Sciatic nerve (tissue), 2 donors: ENCODE measurements at places on chromosomes 2 and 18. TPM values are rescaled to one million over a fixed set of nuclear protein-coding genes. Genes with fewer than 3 reads are reported as not detected.

- no peak for DNase-seq
Measured at GRCh38 chr2:45040786-45041185, 31.5 kb upstream of the SIX2 start.

- no peak for DNase-seq
Measured at GRCh38 chr18:37297106-37297505, 268.5 kb downstream of the CELF4 start.

GRCh38 chr2:228987441-228988155 is 283.5 kb downstream of the PID1 start:
- no peak for DNase-seq

DNA sequence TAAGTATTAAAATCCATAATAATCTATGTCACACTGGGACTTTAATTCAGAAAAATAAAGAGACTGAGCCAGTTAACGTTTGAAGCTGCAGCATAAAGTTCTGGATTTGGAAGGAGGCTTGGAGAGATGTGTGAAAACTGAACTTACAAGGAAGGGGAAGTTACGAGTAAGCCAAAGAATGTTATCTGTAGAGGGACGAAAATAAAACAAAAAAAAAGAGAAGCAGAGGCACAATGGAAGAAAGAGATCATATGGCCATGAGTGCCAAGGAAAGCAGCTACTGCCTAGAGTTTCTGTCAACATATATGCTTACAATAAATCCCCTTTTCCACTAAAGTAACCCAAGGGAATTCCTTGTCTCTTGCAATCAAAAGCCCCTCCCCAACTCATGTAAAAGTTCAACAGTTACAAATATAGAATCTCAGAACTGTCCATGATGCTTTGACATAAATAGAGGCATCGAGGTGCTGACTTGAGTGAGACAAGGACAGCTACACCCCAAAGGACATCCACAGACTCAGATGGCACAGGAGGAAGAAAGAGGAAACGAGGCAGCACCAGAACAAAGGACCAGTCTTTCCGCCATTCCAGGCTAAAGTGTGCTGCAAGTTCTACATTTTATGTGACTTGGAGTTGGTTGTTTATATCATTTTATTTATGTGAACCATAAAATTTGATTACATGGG is 16.1 kb upstream of the ARL5A start:
- DNase-seq: no peak

DNA sequence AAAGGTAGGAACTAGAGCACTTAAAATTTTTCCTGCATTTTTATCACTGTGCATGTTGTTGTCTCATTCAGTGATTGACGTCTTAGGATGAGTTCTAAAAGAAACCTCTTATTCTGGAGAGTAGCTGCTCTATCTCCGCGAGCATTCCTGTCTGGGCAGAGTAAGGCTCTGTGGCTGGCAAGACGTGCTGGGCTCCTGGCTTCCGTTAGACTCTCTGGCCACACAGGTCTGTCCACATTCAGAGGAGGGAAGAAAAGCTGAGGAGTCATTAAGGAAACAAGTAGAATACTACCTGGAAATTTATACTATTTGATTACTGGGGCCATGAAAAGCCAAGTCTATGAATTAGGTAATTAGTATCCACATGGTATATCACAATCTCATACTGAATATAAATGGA is 138.0 kb upstream of the DNMT3A start:
- DNase-seq: no peak

GRCh38 chr2:81136296-81136695 is 831.7 kb upstream of the LRRTM1 start:
- DNase-seq: no peak

DNA sequence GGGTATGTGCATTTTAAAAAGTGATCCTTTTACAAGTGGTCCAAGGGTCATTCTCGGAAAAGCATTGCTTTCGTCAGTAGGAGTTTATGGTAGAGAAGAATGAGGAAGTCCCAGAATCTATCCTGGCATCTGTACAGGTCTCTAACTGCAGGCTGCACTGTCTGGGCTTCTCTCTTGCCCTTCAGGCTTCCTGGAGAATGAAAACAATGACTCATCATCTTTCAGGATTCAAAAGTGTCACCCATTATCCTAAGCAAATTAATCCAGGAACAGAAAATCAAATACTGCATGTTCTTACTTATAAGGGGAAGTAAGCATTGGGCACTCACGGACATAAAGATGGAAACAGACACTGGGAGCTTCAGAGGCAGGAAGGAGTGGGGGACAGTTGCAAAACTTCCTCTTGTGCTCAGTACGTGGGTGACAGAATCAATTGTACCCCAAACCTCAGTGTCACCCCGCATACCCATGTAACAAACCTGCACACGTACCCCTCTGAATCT is 60.2 kb upstream of the TXNDC2 start:
- DNase-seq: no peak

DNA sequence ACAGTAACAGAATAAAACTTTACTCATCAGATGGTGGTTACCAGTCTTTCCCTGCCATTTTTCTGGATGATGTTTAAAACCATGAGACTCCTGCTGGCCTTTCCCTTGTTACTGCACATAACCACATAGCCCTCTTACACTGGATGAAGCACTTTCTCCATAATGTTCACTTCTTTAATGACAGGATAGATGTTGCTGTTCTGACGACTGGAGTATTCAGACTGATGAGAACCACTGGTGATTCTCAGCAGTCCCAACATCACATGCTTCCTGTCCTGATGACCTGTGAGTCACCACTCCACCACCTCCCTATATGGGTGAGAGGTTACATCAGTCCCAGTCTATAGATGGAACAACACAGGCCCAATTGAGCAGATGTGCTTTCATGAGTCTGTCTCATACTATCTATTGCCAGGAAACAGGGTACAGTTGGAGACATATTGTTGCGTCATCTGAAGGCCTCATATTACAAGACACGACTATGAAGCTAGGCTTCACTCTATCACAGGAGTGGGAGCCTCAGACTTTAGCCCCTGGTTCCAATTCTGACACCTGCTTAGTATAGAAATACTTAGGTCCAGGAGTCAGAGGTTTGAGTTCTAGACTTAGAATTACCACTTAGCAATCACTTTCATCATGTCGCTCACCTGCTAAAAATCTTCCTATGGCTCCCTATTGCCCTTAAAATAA is 145.7 kb upstream of the KLF7 start:
- no peak for DNase-seq

DNA sequence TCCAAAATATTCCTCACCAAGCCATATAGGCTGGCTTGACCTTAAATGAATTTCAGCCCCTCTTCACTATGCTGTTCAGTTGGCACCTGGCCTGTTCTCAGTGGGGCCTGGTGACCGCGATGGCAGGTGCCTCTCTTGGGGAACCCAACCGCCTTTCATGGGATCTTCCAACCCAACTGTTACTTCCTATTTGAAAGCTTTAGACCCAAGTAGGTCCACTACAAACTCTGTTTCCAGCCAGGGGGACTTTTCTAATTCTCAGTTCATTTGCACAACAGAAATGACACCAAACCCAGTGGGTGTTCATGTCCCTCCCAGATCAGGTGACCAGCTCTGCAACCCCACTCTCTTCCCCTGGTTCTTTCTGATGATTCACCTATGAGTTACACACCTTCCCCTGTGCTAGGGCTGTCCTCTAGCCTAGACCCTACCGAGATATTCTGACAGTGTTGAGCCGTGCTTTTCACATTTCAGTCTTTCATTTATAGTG is 35.6 kb upstream of the NDUFV2 start:
- no peak for DNase-seq

DNA sequence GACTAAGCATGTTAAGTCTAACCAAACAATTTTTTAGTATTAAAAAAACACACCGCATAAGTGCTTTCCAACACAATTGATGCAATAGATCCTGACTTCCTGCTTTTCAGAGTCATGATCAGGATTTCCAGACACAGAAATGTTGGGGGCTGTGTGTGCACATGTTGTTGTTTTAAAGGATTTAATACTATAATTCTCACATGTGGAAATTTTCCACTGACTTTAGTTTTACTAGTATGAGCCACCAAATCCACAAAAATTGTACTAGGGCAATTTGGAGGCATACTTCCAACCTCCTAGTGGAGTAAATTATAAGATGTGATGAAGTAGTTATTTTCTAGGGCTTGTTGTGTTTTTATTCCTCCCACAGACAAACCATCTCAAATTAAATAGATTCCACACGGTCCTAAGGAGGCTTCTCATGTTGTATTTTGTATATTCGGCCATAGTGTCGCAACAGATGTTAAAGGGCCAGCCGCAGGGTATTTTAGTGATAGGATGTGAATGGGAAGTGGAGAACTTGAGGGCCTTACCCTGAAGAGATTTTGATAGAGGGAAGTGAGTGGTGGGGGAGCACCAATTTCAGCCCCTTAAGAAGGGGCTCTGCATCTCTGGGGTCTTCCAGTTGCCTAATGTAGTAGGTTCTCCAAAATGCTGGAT is 108.9 kb upstream of the KLF7 start:
- DNase-seq: no peak

DNA sequence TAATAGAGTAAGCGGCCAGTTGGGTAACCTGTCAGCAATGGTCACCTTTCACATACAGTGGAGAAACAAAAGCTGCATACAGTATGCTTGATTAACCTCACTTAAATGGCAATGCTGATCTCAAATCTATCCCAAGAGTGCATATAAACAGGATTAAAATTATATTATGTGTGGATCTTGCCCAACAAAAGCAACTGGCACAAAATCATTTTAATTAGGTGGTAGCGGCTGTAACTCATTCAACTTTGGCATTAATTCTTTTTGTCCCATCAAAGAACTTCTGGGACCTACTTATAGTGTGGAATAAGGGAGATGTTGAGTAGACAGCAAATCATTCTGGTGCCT is 167.8 kb upstream of the VRK2 start:
- no peak for DNase-seq

GRCh38 chr2:216286616-216287231 is 85.6 kb downstream of the MARCHF4 start:
- DNase-seq: no peak

DNA sequence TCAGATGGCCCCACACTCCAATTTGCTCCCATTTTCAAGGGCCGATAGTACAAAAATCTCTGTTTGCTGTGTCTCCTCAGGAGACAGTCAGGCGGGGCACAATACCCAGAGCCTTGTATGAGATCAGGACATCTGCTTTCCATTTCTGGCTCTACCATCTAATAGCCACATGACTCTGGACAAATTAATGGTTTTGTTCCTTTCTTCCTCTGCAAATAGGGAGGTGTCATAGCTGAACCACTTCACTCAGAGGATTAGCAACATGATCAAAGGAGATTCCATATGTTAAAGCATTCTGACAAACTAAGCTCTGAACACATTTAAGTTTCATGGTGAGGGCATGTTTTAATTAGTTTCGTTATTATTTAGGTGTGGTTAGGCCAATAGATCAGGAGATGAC is 602.1 kb upstream of the SYT4 start:
- no peak for DNase-seq

DNA sequence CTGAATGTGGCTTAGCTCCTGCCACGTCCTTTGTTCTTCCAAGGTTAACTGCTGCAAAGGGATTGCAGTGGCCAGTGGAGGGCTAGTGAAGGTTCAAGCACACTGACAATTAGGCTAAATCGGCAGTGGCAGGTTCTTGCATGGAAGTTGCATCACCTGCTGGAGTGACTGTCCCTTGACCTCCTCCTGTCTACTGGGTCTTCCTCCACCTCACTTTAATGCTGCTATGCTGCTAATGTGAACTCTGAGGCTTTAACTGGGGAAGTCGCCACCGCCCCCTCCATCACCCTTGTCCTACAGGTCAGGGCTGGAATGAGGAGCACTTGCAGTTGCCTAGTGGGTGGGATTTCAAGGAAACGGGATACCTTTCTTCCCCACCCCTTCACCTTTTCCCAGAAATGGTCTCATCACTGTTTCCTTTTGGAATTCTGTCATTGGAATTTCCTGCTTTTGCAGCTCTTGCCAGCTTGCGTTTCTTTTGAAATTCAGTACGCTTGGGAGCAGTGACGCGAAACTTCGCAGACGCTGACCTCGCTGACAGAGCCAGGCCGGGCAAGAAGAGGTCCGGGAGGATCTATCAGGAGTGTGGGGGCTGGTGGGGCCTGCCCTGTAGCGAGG is 150.3 kb downstream of the SH3RF3 start:
- DNase-seq: no peak

GRCh38 chr2:174493549-174494331 is 6.9 kb upstream of the GPR155 start:
- no peak for DNase-seq

DNA sequence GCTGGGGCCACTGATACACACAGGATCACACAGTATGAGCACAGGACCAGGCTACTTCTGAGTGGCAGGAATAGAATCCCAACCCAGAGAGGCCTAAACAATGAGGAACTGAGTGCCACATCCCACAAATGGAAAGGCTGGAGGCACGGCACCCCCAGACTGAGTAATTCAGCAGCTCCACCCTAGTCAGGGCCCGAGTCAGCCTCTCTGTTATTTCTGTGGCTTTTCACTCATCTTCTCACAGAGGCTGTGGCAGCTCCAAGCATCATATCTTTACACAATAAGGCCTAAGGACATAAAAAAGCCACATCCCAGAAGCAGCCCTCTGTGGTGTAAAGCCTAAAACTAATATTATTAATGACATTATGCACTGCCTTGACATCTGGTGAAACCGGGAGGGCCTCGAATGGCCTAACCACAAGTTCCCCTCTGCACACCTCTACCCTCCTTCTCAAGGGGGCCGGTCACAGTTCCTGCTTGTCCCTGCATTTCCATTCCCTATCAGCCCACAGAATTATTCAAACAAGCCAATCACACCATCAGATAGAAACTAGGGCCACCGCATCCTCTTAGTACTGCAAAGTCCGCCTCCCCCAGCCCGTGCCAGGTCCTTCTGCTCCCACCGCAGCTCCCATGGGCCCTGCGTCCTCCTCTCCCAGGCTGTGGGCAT is 12.5 kb upstream of the MAL start:
- DNase-seq: no peak

DNA sequence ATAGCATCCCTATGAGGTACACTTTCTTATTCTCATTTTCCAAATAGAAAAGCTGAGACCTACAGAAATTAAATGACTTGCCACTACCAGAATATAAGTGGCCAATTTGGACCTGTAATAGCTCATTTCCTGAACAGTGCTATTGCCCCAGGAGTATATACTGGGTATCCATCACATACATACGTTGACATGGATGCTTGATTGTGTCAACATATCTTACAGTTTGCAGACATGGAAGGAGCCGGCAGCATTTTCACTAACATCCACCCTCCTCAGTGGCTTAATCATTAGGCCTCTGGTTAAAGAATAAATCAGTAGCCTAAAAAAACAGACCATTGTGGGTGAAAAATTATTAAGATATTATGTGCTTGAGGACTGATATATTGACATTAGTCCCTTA is 829.3 kb downstream of the LRP1B start:
- no peak for DNase-seq

DNA sequence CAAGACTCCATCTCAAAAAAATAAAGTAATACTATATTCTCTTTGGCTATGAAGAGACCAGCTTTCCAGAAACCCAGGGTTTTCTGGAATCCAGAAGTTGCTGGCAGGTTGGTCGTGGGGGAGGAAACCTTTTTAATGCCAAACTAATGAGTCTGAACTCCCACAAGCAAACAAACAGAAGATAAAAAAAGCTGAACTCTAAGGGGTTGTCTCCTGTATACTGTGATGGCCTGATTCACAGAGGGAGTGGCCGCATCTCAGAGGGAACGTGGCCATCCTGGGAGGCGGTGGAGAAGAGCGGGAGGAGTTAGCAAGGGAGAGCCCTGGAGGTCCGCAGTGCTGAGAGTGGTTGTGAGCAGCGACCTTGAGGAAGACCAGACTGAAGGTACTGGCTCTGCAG is 36.1 kb downstream of the LIMS1 start:
- no peak for DNase-seq

GRCh38 chr2:68645523-68645922 is 2.1 kb downstream of the PROKR1 start:
- DNase-seq: no peak

The POTEI gene
- total RNA-seq: 0.27 TPM

The TMEM37 gene
- 7.1 TPM for total RNA-seq

The HTR2B gene
- 1.2 TPM for total RNA-seq

The TNS1 gene
- total RNA-seq: 703 TPM

The SAG gene
- total RNA-seq: not detected

The SPP2 gene
- total RNA-seq: not detected

The STARD6 gene
- 0.85 TPM for total RNA-seq
